Adrenal gland (tissue), 19 donors: ENCODE measurements at places on chromosomes 16 and 17. TPM values are rescaled to one million over a fixed set of nuclear protein-coding genes. Genes with fewer than 3 reads are reported as not detected.

The DHRS7C gene
- not detected for total RNA-seq

- DNase-seq: no peak
These were observed 33.1 kb upstream of the PITPNM3 start for GRCh38 chr17:6589266-6589946.

DNA sequence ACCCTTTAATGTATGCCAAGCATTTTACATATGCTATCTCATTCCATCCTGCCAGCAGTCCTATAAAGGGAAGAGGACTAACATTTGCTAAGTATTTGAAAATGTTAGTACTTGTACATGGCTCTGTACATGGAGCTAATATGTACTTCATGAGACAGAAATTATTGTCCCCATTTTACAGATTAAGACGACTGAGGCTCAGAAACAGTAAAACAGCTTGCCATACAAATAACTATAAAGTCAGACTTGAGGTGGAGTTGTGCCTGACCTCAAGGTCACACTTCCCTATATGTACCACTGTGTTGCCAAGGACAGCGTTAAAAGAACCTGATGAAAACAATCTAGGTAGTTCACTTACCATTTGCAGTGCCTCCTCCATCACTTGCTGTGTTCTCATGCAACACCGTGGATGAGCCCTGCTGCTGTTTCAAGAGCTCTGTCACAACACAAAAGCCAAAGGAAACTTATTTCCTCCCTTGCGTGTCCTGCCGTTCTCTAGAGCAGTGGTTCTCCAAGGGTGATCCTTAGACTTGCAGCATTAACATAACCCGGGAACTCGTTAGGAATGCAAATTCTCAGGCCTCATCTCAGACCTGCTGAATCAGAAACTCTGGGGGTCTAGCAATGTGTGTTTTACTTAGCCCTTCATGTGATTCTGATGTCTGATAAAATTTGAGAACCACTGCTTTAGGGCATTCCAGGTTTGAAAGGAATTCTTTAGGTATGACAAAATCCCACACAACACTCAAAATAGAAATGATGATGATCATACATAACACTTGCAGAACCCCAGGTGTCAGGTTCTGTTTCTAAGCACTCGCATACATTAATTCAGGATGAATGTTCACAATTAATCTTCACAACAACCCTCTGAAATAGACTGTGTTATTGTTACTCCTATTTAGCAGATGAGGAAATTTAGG lies 51.2 kb upstream of the MTMR4 start:
- no peak for DNase-seq

GRCh38 chr17:58605986-58606385 lies 85.9 kb downstream of the TEX14 start:
- DNase-seq: no peak

GRCh38 chr17:28705728-28706334 lies 5.9 kb downstream of the PROCA1 start:
- no peak for DNase-seq

DNA sequence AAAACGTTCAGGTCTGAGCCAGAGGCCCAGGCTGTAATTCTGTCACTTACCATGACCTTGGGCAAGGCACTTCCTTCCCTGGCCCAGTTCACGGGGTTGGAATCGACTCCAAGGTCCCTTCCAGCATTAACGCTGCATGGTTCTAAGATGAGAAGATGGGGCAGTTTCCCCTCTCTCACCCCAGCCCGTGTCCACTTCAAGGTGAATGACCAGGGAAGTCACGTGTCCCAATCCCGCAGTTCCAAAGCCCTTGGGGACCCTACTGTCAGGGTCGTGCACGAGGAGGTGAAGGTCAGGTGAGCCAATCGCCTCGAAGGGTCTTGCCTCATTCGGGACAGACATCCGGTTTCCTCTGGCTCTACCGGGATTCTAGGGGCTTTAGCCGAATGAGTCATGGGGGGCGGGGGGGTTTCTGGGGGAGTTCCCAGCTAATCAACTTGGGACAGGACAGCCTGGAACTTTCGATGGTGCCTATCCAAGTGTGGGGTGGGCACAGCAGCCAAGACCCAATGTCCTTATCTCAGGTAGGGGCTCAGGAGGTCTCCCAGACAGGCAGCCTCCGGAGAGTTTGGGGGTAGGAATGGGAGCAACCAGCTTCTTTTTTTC lies 762 bp upstream of the CSF3 start:
- DNase-seq: peak; percentile 66

The CHST4 gene
- 1.9 TPM for total RNA-seq

- no peak for DNase-seq
These were observed 12.0 kb downstream of the MYL4 start for GRCh38 chr17:47221154-47221553.

DNA sequence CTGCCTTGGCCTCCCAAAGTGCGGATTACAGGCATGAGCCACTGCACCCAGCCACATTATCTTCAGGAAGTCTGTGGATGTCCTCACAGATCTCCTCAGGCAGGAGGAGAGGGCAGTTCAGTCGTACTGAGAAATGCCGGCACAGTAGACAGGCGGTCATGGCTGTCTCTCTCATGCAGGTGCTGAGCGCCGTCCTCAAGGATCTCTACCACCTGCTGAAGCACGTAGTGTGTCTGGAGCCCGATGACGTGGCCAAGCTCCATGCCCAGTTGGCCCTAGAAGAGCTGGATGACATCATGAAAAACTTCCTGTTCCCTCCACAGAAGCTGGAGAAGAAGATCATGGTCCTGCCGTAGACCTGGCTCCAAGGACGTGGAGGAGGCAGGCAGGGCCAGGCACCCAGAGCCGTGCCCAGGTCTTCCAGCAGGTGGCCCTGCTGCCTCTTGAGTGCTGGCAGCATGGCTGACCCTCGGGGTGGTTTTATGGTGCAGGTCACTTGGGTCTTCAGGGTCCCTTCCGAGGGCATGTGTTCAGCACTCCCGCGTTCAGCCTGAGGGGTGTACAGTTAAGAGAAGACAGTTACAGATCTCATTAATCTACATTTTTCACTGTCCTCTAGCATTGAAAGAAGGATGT lies 22.0 kb upstream of the HAS3 start:
- no peak for DNase-seq

DNA sequence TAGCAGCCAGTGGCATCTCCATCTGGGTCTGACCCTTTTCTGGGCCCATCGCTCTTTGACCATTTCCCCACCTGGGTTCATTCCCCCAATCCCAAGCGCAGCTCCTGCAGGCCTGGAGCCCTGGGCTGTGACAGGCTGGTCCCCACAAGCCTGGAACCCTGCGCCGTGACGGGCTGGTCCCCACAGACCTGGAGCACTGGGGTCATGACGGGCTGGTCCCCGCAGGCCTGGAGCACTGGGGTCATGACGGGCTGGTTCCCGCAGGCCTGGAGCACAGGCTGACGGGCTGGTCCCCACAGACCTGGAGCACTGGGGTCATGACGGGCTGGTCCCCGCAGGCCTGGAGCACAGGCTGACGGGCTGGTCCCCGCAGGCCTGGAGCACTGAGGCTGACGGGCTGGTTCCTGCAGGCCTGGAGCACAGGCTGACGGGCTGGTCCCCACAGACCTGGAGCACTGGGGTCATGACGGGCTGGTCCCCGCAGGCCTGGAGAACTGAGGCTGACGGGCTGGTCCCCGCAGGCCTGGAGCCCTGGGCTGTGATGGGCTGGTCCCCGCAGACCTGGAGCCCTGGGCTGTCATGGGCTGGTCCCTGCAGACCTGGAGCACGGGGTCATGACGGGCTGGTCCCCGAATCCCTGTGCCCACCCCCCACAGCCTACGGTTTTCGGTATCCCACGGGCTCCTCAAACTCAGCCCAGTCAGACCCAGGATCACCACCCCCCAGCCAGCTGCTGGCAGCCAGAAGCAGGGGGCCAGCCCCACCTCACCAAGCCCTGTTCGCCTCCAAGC lies 16.6 kb downstream of the TMC6 start:
- no peak for DNase-seq

DNA sequence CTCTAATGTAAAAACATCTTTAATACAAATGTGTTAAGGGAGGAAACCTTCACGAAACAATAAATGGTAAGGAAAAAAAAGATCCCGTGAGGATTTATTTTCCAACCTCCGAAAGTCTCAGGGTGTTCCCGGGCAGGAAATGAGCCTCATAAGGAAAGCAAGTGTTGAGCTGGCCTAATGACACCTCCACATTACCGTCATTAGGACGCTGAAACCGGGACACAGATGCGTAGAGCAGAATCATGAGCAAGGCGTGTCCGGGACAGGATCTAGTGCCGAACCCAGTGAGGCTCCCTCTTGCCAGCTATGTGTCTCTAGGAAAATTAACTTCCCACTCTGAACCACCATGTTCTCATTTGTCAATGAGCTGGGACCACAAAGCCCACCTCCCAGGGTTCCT lies 22.7 kb upstream of the CYTH1 start:
- no peak for DNase-seq

GRCh38 chr17:79691931-79692330 lies 38.8 kb upstream of the ENPP7 start:
- no peak for DNase-seq

GRCh38 chr17:51647826-51648225 lies 387.5 kb downstream of the UTP18 start:
- no peak for DNase-seq

GRCh38 chr17:19464031-19465026 lies 53.3 kb downstream of the RNF112 start:
- no peak for DNase-seq

The KRTAP4-11 gene
- not detected for total RNA-seq
